ENCODE measurements at places on chromosomes 3 and 15.
A peak's percentile ranks its signal among the peaks of the same experiment; 100 is the strongest.

DNA sequence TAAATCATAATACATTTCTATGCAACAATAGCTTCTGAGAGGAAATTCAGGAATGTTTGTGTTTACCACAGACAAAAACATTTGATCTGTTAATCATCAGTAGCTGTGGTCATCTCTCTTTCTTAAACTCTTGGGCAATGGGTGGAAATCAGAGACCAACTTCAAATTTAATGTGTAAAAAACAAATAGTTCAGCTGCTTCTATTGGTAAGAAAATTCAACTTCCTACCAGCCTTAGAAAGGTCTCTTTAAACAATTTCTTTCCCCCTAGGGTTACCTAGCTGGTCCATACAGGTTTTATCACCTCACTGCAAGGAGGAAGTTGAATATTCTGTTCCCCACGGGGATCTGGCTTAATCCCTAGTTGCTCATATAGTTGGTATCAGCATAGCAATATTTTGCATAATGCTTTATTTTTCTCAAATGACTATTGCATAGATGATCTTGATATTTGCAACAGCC, 20.3 kb upstream of the PPP4R2 start:
- DNase-seq = no peak

DNA sequence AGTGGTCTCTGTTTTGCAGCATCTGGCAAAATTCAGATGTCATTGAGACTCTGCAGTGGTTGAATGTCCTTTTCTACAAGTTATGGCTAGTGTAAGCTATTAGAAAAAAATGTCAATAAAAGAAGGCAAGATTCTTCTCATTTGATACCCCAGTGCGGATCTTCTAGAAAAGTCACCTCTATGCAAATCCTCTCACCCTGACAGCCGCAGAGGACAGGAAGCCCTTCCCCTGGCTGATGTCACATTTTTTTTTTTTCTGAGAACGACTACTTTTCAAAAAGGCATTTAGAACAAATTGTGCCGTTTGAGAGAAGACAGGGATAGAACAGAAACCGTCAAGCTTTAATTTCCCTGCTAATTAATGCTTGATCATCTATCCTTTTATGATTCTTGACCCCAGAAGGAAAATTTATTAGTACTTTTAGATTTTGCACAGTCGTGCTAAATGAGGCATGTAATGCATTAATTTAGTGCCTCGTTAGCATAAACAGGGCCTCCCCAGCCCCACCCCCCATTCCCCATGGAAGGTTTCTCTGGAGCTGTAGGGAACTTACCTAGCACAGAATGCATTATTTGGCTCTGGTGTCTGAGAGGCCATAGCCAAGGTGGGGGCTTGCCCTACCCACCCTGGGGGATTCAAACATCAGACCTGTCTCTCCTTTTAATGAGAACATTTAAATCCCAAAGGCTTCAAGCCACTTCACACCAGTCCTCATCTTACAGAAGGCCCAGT, 183.8 kb downstream of the OPA1 start:
- DNase-seq = no peak

GRCh38 chr15:66188464-66188863, 65.1 kb downstream of the MEGF11 start:
- DNase-seq = no peak

DNA sequence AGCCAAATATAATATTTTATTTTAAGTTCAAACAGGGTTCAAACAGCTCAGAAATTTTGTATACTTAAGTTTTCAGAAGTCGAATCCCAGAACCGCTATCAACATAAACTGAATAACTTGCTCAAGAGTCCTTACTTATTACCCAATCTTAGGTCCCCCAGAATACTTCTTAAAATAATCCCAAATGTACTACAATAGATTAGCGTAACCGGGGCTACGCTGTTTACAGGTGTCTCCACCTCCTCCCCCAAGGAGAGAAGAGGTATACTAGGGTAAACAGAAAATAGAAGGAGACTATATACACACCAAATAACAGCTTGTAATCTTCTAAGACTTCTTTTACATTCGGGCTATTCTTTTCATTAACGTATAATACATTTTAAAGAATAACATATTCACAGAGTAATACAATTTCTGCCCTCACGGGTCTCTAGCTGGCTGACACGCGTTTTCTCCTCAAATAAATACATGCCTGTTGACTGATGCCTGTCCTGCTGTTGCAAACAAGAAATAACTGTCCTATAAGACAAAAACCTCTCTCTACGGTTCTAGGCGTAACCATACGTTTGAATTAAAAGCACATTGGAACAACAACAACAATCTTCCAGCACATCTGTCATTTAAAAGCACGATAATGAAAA, 1.3 kb downstream of the DENND4A start:
- DNase-seq = peak; percentile 67

- no peak for DNase-seq
Observed at GRCh38 chr3:4889896-4890295, 89.3 kb upstream of the BHLHE40 start.

DNA sequence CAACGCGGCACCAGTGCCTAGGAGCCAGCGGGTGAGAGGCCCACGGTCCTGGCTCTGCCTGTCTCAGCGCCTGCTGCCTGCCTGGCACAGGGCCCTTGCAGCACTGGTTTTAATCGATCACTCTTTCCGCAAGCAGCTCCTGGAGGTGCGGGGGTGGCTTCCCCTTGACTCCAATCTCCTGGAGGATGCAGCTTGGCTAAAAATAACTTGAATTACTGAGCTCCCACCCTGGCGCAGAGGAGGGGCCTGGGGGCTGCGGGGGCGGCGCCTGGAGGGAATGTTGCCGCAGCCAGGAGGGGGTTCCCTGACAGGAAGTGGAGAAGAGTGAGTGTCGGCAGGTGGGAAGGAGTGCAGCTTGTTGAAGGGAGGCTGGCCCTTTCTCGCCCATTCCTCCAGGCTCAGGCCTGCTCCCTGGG, 9.9 kb upstream of the RPL29 start:
- peak; percentile 53 for DNase-seq

DNA sequence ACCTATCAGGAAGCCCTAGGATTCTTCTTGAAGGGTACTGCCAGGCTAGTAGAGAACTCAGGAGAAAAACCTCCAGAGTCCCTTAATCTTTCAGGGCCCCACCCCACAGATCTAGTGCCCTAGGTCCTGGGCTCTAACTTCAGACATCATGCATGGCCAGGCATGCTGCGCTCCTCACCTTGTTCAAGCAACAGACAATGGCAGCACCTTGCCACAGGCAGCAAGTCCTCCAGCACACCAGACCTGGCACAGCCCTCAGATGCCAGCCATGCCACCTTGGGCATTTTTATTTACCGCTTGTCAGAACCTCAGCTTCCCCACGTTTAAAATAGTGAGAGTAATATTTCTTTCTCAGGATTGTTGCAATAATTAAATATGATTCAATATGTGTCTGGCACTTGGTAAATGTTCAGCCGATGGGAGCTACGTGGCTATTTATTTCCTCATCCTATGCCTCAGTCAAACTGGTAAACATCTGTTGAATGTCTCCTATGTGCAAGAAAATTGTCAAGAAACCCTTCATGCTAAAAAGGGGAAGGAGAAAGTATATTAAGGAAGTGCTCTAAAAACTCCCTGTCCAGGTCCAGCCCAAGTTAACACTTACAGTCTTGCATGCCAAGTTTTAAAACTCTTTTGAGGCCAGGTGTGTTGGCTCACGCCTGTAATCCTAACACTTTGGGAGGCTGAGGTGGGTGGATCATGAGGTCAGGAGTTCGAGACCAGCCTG, 14.5 kb upstream of the CCR1 start:
- DNase-seq = no peak

DNA sequence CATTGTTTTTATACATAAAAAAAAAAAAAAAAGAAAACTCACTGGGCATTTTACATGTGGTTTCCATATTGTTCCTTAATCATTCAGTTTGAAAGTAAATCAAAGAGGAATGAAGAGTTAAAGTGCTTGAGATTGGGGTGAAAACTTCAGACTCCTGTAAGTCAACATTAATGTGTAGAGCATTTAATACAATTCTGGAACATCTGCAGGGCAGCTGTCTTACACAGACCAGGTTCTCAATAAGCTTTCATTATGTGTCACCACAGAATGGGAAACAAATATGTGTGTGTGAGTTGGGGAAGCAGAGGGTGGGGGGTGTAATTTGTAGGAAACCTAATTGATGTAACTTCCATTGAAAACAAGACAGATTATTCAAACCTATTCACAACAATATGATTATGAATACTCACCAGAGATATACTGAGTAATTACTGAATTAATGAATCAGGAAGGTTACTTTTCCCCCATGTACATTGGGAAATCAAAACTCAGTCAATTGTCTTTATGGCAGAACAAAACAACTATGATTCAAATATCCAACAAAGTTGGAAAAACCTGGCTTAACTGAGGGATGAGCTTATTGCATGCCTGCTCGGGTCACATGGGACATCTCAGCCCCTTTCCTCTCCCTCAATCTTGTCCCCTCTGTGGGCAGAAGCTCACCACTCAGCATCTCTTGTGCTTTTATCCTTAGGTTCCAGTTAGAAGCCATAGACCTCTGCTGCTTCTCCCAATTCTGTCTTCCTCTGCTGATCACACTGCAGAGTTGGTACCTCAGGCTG, 281.2 kb upstream of the THBS1 start:
- no peak for DNase-seq

DNA sequence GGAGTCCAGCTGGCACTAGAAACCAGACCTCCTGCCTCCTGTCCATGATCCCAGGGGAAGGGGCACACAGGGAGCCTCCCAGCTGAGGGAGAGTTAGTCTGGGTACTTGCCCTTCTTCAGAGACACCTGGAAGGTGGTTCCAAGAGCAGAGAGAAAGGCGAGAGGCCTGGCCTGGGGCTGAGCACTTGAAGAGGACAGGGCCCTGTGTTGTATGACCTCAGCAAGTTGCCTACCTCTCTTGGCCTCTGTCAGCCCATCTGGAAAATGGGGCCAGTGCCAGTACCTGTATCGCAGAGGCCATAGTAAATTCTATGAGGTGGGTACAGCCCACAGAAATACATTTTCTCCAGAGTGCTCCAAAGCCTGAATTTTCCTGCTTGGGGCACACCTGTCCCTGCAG, 19.5 kb downstream of the PTH1R start:
- DNase-seq = no peak

- no peak for DNase-seq
Observed at GRCh38 chr3:9331171-9331570, 31.7 kb upstream of the THUMPD3 start.

DNA sequence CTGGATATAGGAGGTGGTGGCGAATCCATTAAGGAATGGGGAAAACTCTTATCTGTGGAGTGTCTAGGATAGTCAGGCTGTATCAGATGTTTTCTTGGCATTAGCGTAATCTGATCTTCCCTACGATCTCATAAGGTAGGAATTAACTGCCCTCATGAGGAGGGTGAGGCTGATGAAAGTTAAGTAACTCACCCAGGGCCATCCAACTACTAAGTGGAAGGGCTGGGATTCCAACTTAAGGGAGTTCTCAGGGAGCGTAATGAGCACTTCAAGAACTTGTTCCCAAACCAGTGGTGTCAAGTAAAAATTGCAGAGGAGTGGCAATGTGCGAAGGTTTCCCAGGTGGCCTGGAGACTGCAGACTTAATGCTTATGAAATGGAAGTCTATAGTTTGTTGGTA, 55.9 kb upstream of the OSBPL11 start:
- peak; percentile 23 for DNase-seq

DNA sequence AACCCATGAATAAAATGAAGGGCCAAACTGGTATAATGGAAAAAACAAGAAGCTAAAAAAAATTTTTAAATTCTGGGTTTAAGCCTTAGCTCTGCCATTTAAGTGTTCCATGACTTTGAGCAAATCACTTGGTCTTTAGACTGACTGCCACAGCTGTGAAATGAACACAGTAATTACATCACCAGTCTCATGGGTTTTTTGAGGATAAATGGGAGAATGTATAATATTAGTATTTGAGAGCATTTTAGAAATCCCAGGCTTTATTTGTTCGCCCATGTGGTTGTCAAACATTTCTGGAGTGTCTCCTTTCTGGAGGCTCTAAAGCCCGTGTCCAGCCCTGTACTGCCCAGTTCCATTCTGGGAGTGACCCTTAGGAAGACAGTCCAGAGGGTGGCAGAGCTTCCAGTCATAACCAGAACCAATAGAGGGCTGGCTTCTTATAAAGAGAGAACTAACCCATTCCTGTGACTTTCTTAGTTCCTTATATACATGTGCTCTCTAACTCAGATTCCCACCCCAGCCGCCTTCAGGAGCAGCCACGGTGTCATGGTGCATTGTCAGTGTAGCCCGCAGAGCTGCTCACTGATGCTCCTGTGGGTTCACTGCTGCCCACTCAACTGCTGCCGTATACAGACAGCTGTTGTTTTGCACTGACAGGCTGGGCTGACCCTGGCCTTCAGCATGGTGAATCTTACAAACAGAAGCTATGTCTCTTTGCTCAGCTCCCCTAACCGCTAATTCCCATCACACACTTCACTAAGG, 44.7 kb downstream of the BOC start:
- DNase-seq = no peak

DNA sequence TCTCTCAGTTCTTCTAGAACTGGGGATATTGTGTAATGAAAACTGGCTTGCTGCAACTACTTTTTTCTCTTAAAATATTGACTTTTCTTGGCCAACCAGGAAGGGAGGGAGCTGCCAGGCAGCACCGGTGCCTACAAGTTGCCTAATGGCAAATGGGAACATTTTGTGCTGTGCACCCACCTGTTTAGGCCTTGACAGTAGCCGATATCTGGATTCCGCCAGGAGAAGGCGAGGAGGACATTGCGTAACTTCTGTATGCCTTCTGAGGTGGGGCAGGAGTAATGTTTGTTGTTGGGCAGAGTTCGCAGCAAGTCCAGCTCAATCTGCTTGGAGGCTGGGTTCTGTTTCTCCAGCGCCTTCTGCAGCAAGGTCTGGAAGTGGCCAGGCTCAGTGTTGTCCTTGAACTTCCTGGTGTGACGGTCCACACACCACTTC, 64.9 kb downstream of the TBC1D2B start:
- no peak for DNase-seq

- no peak for DNase-seq
Observed at GRCh38 chr3:49415931-49416601, 3.8 kb downstream of the TCTA start.

DNA sequence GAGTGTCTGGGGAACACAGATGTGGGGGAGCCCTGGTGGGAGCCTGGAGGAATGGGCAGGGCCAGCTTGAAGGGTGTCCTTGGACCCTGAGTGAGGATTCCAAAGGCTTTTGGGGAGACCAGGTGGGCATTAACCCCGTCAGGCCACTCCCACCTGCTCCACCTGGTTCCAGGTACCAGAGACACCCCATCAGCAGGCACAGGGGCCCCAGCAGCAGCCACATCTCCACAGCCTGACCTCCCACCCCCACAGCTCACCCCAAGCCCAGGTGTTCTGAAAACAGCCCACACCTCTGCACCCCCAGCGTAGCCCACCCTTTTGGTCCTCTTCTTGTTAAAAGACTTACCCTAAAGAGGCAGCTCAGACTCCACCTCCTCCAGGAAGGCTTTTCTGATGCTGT, 102.1 kb upstream of the PRR20G start:
- DNase-seq = no peak

- no peak for DNase-seq
Observed at GRCh38 chr3:66499881-66500575, 794 bp downstream of the LRIG1 start.

GRCh38 chr15:88655103-88655553, 16.3 kb downstream of the ISG20 start:
- DNase-seq = no peak

Measured in NCI-H2171 treated with DMSO at 0.1 percent for 48 hours (cell line).